ENCODE measurements at places on chromosomes 5 and 9. TPM values are rescaled to one million over a fixed set of nuclear protein-coding genes. Genes with fewer than 3 reads are reported as not detected.

- H3K27me3 ChIP-seq = no peaks in the 10 kb centered on the region
- H3K4me1 ChIP-seq = no peaks in the 10 kb centered on the region
- no peak overlapping the region for H3K27ac ChIP-seq
- no peaks in the 10 kb centered on the region for H3K36me3 ChIP-seq
- H3K4me3 ChIP-seq = no peak overlapping the region
Observed at GRCh38 chr5:113268232-113268631, 166.6 kb downstream of the TSSK1B start.

- H3K36me3 ChIP-seq = no peaks in the 10 kb centered on the region
- H3K4me1 ChIP-seq = no peaks in the 10 kb centered on the region
- H3K4me3 ChIP-seq = no peak overlapping the region
- no peaks in the 10 kb centered on the region for H3K27me3 ChIP-seq
- no peak for DNase-seq
Observed at GRCh38 chr9:1994180-1994579, 21.0 kb upstream of the SMARCA2 start.

GRCh38 chr9:126861707-126862103 is 1.3 kb downstream of the ZBTB34 start:
- peaks cover 15% of the 10 kb centered on the region for H3K4me1 ChIP-seq
- H3K36me3 ChIP-seq = peaks cover 7% of the 10 kb centered on the region
- no peak for DNase-seq
- no peak overlapping the region for H3K27ac ChIP-seq

The HTR1A gene
- total RNA-seq = 0.99 TPM
